Stimulated activated CD8-positive, alpha-beta memory T cell treated with anti-CD3 and anti-CD28 coated beads, Interleukin-4, amount 100 ng/mL, for 1 hour (primary cell): ENCODE measurements at places on chromosomes 11 and 22.

DNA sequence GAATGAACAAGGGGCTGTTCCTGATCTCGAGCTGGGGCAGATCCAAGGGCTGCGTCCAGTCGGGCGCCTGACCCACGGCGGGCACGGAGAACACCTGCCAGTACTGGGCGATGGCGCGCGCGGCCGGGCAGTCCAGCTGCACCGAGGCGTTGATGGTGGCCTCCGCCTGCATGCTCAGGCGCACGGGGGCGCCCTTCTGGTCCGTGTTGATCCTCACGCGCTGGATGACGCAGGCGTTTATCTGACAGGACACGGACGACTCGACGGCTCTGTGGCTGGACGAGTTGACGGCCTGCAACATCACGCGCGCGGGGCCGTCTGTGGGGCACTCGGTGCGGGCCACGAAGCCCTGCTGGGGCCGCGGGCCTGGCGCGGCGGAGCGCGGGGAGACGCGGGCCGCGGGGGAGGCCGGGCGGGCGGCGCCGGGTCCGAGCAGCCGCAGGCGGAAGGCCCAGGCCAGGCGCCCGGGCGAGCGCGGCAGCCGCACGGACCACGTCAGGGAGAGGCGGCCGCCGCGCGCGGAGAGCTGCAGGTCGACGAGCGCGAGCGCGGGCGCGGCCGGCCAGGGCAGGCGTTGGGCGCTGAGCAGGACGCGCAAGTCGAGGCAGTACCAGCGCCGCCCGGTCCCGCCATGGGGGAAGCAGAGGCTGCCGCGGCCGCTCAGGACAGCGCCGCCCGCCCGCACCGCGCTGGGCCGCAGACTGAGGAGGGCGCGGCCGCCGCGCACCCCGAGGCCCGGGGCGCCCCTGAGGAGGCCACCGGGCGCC lies 511 bp downstream of the PKDREJ start:
- DNase-seq, result no peak

- DNase-seq, result no peak
Measured at GRCh38 chr11:26710489-26710888, 11.4 kb downstream of the SLC5A12 start.

- no peak for DNase-seq
Measured at GRCh38 chr11:122108192-122108799, 7.7 kb downstream of the BLID start.

- DNase-seq, result no peak
Measured at GRCh38 chr11:110778343-110778742, 66.1 kb upstream of the ARHGAP20 start.

- DNase-seq, result no peak
Measured at GRCh38 chr11:102666331-102666957, 39.1 kb downstream of the MMP27 start.

GRCh38 chr11:79366218-79366617 lies 74.6 kb downstream of the TENM4 start:
- no peak for DNase-seq

- DNase-seq, result no peak
Measured at GRCh38 chr11:110199184-110199981, 97.0 kb downstream of the RDX start.
